ENCODE measurements at places on chromosomes 1 and 21.

DNA sequence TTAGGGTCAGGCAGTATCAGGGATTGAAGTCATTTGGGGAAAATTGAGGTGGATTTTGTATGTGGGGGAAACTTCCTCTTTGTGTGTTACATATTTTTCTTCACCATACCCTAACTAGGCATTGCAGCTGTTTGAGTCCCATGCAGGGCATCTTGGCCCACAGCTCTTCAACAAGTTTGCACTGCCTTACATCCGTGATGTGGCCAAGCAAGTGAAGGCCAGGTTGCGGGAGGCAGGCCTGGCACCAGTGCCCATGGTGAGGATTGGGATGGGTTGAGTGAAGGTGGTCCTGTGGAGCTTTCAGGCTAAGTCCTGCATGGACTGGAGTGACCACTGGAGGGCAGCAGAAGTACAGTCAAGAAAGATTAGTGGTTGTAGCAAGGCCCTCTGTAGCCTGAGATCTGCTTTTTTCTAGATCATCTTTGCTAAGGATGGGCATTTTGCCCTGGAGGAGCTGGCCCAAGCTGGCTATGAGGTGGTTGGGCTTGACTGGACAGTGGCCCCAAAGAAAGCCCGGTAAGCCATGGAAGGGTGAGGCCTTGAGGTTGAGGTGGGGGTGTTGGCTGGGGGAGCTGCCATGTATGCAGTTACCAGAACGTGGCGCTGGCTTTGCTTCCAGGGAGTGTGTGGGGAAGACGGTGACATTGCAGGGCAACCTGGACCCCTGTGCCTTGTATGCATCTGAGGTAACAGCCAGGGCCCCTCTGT, 2.4 kb downstream of the UROD start:
- peak; percentile 73 for DNase-seq

GRCh38 chr1:151961833-151962232, 31.8 kb downstream of the S100A10 start:
- no peak for DNase-seq

- no peak for DNase-seq
These were observed 5.4 kb upstream of the TRPM2 start for GRCh38 chr21:44347911-44348451.

GRCh38 chr1:210397252-210397651, 68.5 kb downstream of the HHAT start:
- DNase-seq = no peak

GRCh38 chr1:24528744-24529143, 26.1 kb downstream of the RCAN3 start:
- no peak for DNase-seq

- DNase-seq = no peak
These were observed 186.5 kb downstream of the TGFBR3 start for GRCh38 chr1:91699339-91699974.

GRCh38 chr1:97588772-97589171, 332.1 kb downstream of the DPYD start:
- no peak for DNase-seq

DNA sequence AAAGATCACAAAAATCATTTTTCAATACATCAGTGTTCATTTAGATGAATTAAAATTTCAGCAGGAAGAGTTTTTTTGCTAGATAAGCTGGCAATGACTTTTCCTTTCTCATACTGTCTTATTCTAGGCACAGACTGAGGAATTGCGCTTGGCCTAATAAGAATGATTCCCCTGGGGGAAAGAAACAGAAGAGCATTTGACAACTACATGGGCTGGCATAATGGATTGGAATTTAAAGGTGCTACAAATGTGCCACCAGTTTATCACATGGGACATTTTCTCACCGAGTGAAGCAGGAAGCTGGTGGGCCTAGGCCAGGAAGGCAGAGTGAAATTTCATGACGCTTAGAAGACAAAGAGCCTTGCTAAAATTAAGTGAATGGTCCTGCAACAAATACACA, 39.3 kb downstream of the CDKN2C start:
- no peak for DNase-seq

- DNase-seq = no peak
These were observed 12.1 kb upstream of the ZDHHC18 start for GRCh38 chr1:26814377-26814776.

DNA sequence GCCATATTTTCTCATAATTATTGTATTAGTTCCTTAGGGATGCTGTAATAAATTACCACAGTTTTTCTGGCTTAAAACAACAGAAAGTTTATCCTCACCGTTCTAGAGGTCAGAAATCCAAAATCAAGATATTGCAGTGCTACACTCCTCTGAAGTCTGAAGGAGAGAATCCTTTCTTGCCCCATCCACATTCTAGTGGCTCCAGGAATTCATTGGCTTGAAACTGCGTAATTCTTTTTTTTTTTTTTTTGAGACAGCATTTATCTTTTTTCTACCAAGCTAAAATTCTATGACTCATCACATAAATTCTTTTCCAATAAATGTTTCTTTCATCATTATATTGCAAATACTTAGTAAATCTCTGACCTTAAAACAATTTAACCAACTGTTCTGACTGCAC, 451.0 kb upstream of the RGS18 start:
- no peak for DNase-seq

- no peak for DNase-seq
These were observed 76.7 kb upstream of the TMPRSS2 start for GRCh38 chr21:41584603-41585176.

GRCh38 chr21:33959680-33960079, 44.1 kb upstream of the ATP5PO start:
- DNase-seq = no peak

DNA sequence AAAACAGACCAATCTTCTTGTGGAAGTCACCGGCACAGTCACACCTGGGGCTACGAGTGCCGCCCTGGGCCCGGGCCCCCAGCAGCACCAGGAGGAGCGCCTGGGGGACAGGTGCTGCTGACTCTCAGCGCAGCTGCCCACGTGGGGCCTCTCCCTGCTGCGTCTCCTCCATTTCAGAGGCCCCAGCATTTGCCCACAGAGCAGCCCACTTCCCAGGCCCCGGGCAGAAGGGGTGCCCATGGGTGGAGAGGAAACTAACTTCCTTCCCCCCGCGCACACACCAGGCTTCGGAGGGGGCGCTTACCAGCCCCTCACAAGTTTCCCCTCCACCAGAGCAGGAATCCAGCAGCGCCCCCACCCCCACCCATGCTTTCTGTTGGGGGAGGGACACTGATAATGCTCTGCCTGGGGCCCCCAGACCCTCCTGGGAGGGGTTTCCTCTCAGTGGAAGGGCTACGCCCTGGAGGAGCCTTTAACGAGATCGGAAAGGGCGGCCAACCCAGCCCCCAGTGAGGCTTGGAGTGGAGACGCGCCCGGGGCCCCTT, 440 bp downstream of the TNFRSF25 start:
- DNase-seq = no peak

DNA sequence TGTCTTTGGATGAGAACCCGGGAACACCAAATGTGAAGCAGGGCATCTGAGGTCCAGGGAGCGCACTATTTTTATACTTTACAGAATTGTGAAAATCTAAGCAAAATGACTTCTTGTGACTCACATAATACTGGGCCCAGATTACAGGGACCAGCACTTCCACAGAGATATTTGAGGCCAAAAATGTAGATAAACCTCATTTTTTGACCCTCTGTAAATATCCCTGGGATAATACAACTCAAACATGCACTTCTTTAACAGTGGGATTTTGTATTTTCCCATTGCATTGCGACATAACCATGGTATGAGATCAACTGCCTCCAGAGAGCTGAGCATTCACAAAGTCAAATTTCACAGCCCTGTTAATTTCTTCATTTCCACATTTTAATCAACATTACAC, 289.4 kb upstream of the ADGRL4 start:
- DNase-seq = no peak

GRCh38 chr21:35199733-35200015, 150.6 kb upstream of the RUNX1 start:
- DNase-seq = no peak

GRCh38 chr21:42533963-42534355, 20.3 kb downstream of the SLC37A1 start:
- no peak for DNase-seq

DNA sequence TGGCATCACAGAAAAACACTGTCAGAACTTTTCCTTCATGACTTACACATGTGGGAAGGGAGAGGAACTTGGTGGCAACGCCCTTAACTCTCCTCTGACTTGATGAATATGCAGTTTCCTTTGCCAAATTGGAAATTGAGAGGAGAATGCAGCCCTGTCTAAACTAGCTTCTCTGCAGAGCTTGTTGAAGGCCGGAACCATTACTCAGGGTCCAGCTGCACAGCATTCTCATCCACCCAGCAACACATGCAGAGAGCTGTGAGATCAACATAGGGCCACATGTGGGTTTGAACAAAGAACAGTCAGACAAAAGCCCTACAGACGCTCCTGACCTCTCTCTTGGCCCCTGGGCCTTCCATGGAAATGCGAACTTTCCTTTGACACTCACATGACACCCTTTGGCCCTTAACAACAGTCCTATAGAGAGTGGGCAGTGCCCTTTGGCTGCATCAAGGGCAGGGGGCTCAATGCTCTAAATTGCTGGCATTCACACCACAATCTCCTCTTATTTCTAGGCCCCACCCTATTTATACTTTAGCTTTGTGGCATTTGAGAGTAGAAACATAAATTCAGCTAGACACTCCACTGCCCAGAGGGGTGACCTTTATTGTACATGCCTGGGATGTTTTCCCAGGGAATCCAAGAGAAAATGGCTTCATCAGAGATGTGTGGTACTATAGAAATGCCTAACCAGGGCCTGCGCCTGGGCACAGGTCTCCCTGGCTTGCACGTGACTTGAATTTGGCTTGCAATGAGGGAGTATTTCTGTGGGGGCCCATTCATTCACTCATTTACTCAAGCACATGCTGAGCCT, 64.4 kb downstream of the CDC7 start:
- no peak for DNase-seq

- no peak for DNase-seq
These were observed 223.1 kb downstream of the KIF26B start for GRCh38 chr1:245377854-245378253.

DNA sequence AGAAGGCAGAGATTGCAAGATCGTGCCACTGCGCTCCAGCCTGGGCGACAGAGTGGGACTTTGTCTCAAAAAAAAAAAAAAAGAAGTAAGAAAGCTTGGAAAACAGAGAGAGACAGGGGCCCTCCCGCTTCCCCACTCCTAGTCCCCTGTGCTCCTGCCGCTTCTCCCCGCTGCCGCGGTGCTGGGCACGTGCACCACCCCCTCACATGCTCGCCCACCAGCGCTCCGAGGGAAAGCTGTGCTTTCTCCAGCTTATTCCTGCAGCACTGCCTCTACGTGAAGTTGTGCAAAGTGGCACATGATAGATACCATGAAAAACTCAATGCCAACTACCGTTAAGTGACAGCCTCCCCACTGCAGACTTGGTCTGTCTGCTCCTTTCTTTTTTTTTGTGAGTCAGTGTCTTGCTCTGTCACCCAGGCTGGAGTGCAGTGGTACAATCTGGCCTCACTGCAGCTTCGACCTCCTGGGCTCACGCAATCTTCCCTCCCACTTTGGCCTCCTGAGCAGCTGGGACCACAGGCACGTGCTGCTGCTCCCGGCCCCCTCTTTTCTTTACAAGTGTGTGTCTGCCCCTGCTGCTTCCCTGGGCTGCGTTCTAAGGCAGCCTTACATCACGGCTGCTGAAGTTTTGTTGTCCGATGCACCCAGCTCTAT, 15.4 kb downstream of the SLX9 start:
- no peak for DNase-seq

DNA sequence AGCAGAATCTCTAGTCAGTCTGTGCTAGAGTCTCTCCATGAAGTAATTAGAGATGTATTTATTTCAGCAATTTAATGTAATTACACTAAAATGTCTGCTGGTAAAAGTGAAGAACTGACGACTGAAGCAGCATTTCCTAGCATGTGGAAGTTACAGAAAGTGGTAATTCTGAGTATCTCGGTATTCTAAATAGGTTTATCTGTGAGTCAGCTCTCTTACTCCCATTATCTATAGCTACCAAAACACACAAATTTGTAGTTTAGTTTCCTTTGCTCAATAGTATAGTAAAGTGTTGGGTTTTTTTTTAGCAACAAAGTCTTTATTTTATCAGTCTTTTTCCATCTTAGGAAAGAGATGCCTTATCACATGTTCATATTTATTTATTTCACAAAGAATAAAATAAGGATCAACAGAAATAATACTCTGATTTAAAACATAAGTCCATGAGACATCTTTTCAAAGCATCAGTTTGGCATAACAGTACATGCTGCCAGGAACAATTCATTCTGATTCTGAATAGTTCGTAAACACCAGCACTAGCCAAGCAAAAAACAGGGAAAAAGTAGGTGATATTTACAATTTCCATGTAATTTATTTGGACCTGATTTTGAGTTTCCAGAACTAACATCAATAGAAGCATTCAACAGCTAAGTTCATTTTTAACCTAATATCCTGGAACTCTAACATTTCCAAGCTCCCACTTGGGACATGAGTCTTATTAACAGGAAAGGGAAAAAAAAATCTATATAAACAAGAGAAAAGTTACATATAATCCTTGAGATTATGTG, 76.3 kb downstream of the KCNT2 start:
- no peak for DNase-seq

DNA sequence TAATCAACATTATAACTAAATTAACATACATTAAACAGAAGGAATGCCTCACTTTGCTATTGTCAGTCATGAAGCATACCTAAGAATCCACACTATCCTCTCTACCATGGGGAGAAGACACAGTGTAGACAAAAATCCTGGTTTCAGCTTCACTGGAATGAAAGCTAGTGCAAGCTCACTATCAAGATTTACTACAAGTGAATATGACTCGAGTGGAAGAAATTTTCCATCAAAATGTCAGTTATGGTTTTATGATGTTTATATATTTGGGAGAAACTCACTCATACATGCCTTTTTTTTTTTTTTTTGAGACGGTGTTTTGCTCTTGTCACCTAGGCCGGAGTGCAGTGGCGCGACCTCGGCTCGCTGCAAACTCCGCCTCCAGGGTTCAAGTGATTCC, 424.3 kb downstream of the KCNT2 start:
- DNase-seq = no peak

DNA sequence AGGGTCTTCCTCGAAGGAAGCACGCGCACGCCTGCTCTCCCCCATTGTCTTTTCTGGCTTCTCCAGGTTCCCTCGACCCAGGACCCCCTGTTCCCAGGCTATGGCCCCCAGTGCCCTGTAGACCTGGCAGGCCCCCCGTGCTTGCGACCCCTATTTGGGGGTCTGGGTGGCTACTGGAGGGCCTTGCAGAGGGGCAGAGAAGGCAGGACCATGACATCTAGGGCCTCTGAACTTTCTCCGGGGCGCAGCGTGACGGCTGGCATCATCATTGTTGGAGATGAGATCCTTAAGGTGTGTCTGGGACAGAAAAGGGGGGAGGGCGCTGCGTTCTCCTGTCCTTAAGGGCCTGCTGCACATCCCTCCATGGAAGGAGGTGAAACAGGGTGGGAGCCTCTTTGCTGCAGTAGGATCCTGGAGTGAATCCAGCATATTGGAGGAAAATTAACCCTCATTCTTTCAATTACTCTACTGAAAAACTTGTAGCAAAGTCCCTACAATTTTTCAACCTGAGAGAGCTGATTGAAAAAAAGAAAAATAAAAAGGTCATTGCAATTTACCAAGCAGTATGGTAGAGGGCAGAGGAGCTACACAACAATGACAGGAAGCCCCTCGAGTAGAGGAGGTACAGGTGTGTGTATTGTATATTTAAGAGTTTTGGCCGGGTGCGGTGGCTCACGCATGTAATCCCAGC, 777 bp downstream of the FLAD1 start:
- DNase-seq = no peak

Measured in T follicular helper cell (primary cell).